Stimulated activated CD4-positive, alpha-beta T cell treated with anti-CD3 and anti-CD28 coated beads, Interleukin-4, amount 100 ng/mL, for 24 hours (primary cell): ENCODE measurements at places on chromosomes 3 and 15.
A peak's percentile ranks its signal among the peaks of the same experiment; 100 is the strongest.

GRCh38 chr15:59335207-59335786 lies 37.4 kb downstream of the MYO1E start:
- no peak for DNase-seq

GRCh38 chr3:18426597-18427193 lies 1.6 kb upstream of the SATB1 start:
- DNase-seq = no peak

DNA sequence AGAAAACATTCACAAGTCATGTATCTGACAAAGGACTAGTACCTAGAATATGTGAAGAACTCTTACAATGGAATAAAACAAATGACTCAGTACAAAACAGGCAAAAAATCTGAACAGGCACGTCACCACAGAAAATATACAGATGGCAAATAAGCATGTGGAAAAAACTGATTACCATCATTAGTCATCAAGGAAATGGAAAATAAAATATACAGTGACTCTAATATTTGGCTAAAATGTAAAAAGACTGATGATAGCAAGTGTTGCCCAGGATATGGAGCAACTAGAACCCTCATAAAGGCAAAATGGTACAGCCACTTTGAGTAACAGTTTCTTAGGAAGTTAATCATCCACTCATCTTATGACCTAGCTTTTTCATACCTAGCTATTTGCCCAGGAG lies 95.8 kb upstream of the ABHD17C start:
- DNase-seq = no peak

- no peak for DNase-seq
These were observed 1088.4 kb downstream of the OTOL1 start for GRCh38 chr3:162584986-162585385.

- DNase-seq = no peak
These were observed 573.0 kb downstream of the TUSC7 start for GRCh38 chr3:117282566-117282965.

- DNase-seq = peak; percentile 46
These were observed 149.1 kb upstream of the CD96 start for GRCh38 chr3:111392894-111393398.

- no peak for DNase-seq
These were observed 26.7 kb downstream of the SNTN start for GRCh38 chr3:63679186-63679585.

DNA sequence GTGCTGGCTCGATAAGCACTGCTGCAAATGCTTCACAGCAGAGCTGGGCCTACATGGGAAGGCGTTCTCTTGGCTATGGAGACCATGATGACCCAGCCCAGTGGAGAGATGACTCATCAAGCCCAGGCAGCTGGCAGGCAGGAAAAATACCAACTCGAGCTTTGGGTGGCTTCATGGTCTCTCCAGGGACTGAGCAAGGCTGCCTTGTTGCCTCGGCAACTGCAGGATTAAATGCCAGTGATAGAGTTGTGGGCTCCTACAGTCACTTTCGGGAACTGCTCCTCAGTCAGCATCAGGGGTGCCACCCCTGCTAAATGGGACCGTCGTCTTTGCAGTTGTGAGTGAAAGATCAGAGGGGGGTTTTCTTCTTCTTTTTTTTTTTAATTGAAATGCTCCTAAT lies 54.6 kb upstream of the MYZAP start:
- DNase-seq = no peak

DNA sequence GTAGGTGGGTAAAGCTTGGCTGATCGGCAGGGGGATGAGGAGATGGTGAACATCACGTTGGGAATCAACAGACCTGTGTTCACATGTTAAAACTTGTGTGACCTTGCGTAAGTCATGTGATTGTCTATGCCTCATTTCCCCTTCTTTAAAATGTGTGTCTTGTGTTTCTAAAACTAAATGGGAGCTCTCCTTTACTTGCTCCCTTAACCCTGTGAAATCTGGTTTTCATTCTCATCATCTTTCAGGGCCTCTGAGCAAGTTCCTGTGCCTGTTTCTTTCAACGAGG lies 29.7 kb upstream of the IREB2 start:
- DNase-seq = no peak

DNA sequence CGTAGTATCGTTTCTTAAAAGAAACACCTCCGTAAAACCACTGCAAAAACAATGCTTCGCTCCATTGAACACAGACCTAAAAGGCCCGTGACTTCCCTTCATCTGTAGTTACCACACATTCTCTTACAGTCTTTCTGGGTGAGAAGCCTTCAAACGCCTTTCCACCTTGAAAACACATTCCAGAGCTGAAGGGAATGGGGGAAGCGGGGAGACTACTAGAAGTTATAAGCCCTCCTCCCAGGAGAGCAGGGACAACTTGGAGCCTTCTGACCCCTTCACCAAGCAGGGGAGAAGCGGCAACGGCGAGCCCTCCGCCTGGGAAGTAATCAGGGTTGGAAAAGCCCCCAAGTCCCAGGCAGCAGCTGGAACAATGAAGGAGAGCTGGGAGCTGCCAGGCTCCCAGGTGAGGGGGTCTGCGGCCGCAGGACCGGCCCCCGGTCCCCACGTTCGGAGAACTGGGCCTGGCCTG lies 461 bp downstream of the SECISBP2L start:
- no peak for DNase-seq

GRCh38 chr3:71463617-71464016 lies 119.9 kb downstream of the FOXP1 start:
- no peak for DNase-seq

DNA sequence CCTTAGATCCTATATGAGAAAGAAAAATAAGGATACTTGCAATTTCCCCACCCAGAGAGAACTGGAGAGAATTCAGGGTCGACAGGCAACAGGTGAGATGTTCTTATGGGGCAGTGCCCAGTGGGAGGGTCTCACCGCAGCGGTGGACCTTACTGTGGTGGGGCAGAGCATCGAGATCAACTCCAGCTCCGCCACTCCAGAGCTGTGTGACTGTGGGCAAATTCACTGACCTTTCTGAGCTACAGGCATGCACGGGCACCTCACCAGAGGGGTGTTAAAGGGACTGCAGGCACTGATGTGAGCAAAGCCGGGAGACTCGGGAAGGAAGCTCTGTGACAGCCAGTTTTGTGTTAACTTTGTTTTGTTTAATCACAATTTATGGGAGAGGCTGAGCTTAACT lies 30.9 kb downstream of the RGMA start:
- no peak for DNase-seq

DNA sequence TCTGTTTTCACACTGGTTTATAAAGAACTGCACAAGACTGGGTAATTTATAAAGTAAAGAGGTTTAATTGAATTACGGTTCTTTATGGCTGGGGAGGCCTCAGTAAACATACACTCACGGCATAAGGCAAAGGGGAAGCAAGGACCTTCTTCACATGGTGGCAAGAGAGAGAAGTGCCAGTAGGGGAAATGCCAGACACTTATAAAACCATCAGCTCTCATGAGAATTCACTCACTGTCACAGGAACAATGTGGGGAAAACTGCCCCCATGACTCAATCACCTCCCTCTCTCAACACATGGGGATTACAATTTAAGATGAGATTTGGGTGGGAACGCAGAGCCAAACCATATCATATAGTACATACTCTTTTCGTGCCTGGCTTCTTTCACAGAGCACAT lies 42.4 kb downstream of the MAP2K1 start:
- no peak for DNase-seq

DNA sequence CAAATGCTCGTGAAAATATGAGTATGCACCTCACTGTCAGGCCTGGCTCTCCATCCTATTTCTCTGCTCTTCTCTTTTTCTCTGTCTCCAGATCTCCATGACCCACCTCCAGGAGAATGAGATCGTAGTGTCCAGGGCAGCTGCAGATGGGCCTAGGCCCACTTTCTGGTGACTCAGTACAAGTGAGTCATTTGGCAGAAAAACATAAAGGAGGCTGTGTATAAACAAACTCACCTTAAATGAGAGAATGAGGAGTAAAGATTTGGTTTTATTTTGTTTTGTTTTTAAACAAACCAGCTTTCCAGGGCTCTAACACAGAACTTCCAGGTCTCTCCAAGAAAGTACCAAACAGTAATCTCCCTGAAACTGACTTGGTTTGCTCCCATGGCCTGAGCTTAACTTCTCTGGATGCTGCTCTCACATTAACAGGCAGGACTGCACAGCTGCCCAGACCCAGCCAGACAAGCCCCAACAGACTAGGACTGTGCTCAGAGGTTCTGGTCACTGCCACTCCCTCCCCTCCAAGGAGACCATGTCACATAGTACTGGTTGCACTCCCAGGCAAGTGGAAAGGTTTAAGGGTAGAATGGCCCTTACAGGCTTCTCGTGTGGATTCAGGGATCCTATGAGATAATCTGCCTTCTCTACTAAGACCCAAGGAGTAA lies 1.5 kb upstream of the HEG1 start:
- no peak for DNase-seq

DNA sequence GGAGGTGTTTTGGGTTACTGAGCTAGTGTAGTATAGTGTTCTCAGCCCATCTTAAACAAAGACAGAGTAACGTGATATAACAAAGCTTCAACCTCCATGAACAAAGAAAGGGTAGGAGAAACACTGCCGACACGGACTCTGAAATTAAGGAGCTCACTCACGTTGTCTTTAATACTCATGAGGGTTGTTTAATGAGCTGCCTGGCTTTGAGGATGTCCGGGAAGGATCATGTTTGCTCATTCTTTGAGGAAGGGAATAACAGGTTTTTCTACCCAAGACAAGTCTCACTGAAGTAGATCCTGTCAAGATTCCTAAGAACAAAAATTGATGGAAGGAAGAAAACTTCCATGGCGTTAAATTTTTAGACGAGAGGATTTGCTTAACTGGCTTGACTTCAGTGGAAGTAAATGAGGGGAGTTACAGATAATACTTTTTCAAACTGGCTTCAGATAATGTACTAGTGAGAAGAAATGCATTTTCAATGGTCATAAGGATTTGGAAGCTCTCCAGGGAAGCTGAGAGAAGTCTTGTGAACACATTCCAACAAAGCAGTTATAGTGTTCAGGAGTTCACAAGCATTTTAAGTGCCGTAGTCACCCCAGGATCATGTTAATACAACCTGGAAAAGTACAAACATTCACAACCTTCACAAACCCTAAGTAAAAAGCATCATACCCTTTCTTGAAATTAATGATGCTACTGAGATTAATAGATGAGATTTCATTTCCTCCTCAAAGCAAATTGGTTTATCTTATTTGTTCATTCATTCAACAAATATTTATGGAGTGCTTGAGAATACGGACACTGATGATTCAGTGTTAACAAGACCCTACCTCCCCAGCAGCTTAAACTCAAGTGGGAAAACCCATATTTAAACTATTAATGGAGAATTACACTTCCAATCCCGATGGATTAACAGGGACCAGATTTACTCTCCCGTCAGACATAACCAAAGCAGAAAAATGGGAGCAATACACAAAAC lies 101.5 kb downstream of the SHQ1 start:
- no peak for DNase-seq

GRCh38 chr15:60204131-60204885 lies 193.5 kb downstream of the ANXA2 start:
- DNase-seq = no peak

DNA sequence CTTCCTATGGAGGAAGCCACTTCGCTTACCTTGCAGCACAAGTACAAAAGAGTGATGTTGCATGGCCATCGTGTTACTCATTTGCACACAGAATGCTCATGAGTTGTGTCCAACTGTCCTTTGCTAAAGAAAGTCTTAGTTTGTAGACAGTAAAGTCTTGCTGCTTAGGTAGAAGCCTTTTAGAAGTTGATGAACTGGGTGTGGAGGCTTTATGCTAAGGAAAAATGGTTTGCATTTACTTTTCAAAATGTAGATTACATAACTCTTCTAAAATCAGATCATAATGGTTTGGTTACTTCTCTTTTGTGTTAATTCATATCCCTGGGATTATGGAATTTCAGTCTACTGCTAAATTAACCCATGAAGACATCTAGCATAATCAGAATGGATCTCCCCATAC lies 84.5 kb upstream of the FLNB start:
- DNase-seq = no peak

DNA sequence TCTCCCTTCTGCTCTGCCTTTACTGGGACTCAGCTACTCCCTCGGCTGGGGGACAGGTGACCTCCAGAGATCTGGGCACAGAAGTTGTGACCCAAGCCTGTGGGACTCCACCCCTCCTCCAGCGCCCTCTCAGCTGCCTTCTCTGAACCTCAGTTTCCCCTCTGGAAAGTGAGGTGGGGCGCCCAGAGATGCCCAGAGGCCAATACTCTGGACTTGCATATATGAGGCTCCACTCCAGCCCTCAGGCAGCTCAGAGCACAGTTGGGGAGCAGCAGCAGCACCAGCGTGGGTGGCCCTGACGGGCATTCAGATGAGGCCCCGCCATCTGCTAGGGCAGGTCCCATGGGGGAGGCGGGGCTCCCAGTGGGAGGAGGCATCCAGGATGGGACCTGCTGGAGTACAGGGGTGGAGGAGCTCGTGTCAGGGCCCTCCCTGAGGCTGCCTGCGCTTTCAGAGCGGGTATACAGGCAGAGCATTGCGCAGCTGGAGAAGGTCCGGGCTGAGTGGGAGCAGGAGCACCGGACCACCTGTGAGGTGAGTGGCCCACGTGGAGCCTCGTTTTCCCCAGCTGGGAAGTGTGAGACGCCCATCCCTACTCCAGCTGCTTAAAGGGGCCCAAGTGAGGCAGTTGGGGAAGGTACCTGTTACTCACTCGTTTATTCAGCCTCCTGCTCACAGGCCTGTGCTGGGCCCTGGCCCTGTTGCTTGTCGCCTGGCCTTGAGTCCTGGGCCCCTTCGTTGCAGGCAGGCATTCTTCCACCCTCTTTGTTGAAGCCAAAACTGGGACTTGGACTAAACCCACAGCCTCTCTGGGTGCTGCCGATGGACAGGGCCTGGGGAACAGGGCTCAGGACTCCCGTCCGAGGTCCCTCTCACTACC lies 35.4 kb downstream of the PSTPIP1 start:
- DNase-seq = peak; percentile 2

DNA sequence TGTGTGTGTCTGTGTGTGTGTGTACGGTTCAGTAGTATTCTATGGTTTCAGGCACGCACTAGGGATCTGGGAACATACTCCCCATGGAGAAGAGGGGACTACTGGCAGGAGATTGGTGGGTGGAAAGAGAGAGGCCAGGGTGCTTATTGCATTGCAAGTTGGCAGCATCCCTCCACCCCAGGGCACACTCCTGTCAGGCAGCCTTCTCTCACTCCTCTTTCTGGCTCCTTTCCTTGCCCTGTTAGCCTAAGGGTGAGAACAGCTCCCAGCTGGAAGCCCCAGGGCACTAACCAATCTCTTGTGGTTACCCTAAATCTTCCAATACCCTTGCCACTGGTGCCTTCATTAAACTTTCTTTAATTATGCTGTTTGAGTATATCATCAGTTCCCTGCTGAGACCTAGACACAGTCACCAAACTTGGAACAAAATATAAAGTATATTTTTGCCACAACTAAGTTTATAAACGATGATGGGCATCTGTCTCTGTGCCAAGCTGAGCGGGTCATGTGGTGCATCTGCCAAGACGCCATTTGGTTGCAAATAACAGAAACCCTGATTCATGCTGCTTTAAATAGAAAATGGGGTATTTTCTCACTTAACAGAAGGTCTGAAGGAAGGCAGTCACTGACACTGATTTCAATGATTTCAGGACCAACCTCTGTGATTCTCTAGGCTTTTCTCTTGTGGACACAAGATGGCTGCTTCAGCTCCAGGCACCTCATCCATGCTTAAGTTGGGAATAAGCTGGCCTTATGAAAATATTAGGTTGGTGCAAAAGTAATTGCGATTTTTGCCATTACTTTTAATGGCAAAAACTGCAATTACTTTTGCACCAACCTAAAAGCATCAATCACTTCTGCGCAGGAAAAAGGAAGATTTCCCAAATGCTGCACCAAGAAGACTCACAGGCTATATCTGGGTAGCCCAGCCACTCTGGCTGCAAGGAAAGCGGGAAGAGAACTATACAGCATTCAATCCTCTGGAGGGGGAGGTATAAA lies 476.9 kb upstream of the PROK2 start:
- DNase-seq = no peak
